ENCODE measurements at places on chromosomes 4 and X. TPM values are rescaled to one million over a fixed set of nuclear protein-coding genes. Genes with fewer than 3 reads are reported as not detected.

Gene SPIN2A
- total RNA-seq: not detected

Gene MAGEA12
- 60.6 TPM for total RNA-seq

Gene MGARP
- 2.0 TPM for total RNA-seq

Gene NLRP2B
- not detected for total RNA-seq

Gene DMP1
- total RNA-seq: not detected

DNA sequence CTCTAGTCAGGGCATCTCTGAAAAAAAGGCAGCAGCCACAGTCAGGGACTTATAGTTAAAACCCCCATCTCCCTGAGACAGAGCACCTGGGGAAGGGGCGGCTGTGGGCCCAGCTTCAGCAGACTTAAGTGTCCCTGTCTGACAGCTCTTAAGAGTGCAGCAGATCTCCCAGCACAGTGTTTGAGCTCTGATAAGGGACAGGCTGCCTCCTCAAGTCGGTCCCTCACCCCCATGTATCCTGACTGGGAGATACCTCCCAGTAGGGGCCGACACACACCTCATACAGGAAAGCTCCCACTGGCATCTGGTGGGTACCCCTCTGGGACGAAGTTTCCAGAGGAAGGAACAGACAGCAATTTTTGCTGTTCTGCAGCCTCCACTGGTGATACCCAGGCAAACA lies 129.0 kb downstream of the ANXA5 start:
- no peak for DNase-seq

DNA sequence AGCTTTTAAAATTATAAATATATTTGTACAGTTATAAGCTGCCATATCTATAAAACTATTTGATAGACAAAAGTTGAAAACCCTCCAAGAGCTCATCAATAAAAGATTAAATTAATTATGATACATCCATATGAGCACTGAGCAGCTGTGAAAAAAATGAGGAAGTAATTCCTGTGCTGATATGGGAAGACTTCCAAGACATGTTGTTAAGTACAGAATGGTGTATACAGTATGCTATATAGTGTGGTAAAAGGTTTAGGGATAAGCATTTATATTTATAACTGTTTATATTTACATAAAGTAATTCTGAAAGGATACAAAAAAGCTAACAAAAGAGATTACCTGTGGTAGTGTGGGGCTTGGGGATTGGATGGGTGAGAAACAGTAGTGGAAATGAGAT lies 92.8 kb upstream of the BMP2K start:
- no peak for DNase-seq

GRCh38 chr4:56062106-56062505 lies 113.4 kb downstream of the CEP135 start:
- no peak for DNase-seq

- DNase-seq: no peak
Measured at GRCh38 chrX:94662689-94663088, 988.7 kb downstream of the FAM133A start.

DNA sequence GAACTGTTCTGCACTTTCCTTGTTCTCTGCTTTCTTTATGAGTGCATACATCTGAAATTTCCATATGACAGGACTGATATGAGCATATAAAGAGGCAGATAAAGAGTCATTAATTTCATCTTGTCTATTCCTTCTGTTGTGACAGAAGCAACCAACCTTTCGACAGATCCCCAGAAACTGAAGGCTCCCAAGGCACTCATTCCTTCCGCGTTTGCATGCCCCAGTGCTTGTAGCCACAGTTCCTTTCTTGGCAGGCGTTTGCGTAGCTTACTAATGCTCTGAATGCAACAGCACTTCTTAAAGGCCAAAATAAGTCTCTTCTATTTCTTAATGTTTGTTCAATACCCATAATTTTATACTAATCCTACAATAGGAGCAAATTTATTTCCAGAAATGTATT lies 94.0 kb upstream of the TBL1X start:
- DNase-seq: no peak

DNA sequence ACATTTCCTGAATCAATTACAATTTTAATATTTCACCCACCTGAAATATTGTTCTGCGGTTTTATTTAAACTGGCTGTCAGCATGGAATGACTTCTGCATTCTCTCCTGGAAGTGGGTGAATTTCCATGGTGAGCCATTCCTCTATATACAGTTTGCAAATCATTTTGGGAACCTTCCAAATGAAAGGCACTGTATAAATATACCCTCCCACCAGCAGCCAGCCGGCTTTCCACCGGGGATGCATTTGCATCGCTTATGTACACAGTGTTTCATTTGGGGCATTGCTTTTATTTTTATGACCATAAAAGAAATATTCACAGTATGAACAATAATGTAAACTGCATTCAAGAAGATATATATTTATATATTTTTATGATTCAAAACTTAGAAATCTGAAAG lies 4.7 kb upstream of the IL1RAPL1 start:
- no peak for DNase-seq

- peak; percentile 66 for DNase-seq
Measured at GRCh38 chr4:20337261-20337664, 85.6 kb downstream of the SLIT2 start.

DNA sequence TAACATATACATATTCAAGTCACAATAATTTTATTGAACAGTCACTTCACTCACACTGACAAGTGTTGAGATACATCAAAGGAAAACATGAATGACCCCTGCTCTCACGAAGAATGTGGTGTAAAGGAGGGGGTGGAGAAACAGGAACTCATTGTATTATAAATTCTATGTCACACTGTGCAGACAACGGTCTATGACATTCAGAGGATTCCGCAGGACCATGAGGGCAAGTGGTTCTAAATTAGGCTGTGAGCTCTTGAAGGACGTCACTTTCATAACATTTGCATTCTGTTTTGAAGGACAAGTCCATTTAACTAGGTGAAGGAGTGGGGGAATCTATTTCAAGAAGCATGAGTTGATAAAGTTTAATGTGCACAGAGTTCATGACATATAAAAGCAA lies 415.2 kb upstream of the HS3ST1 start:
- no peak for DNase-seq

DNA sequence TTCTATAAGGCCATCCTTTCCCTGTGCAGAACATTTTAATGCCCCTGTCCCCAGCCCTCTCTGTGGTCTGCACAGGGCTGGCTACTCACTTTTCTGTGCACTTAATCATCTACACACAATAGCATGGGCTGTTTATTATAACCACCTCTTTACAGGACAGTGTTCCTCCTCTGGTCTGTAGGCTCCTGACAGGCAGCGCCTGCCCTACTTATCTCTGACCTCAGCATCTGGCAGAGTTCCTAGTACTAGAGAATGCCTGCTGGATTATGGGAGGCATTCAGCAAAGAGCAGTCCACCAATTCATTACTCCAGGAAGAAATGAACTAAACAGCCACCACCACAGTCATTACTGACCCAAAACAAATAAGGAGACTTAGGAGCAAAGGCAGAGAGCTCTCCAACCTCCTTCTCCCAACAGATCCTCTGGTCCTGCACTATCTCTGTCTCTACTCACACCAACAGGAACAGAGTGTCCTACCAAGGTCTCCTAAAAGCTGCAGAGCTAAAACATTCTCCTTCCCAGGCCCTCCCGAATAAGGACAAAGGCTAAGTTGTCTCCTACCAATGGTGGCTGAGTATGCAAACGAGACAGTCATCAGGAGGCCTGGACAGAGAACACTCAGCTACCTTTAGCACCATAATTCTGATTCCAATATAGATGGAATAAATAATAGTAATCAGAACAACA lies 279.2 kb downstream of the QDPR start:
- DNase-seq: no peak

DNA sequence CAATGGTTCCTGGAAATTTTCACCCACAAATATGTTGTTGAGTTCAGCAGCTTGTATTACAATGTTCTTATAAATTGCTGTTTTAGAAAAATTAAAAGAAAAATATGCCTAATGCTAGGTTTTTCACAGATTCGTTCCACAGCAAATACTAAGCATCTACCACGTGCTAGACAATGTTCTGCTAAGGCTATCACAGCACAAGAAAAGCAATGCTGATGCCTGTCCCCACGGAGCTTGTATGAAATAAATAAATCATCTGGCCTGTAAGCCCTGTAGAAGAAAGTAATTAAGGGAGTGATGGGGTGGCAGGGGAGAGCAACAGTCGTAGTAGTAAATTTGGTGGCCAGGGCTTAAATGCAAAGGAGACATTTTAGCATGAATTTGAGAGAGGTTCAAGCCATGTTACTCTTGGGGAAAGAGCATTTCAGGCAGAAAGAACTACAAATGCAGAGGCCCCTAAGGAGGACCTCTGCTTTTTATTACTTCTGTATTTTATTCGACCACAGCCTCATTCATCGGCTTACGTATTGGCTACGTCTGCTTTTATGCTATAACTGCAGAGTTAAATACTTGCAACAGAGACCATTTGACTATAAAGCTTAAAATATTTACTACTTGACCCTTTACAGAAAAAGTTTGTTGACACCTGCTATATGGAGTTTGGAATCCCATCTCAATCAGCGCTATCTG lies 36.3 kb downstream of the ARAP2 start:
- DNase-seq: no peak

- DNase-seq: no peak
Measured at GRCh38 chr4:98204236-98204553, 57.0 kb upstream of the RAP1GDS1 start.

GRCh38 chr4:7554905-7555304 lies 120.2 kb upstream of the PSAPL1 start:
- DNase-seq: no peak

- no peak for DNase-seq
Measured at GRCh38 chr4:155713911-155714310, 44.9 kb upstream of the GUCY1B1 start.
